ENCODE measurements at places on chromosomes 5 and 9.

GRCh38 chr9:105039175-105039799 is 111.3 kb upstream of the ABCA1 start:
- no peaks in the 10 kb centered on the region for H3K4me1 ChIP-seq
- no peaks in the 10 kb centered on the region for H3K36me3 ChIP-seq
- H3K27ac ChIP-seq: no peak overlapping the region
- H3K27me3 ChIP-seq: no peaks in the 10 kb centered on the region
- DNase-seq: no peak

DNA sequence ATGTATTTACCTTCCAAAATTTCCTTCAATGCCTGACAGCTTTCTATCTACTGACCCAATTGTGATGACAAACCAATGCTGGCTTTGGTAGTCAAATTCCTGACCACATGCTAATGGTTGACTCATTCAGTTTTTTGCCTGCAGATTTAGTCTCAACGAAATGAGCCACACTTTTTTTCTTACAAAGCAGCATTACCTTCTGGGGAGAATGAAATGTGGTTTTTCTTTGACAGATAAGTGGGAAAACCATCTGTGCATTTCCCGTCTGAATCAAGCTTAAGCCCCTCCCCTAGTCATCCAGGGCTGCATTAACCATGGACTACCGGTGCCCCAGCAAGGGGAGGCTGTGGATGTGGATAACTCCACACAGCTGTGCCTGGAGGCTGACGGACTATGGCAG is 99.6 kb upstream of the TAF11L2 start:
- no peak for DNase-seq
- H3K4me1 ChIP-seq: peaks cover 7% of the 10 kb centered on the region
- no peak overlapping the region for H3K4me3 ChIP-seq
- no peaks in the 10 kb centered on the region for H3K27me3 ChIP-seq
- no peaks in the 10 kb centered on the region for H3K36me3 ChIP-seq

GRCh38 chr5:34611464-34612415 is 44.4 kb upstream of the RAI14 start:
- H3K4me3 ChIP-seq: no peak overlapping the region
- H3K27me3 ChIP-seq: no peaks in the 10 kb centered on the region
- no peaks in the 10 kb centered on the region for H3K36me3 ChIP-seq
- no peaks in the 10 kb centered on the region for H3K4me1 ChIP-seq
- H3K27ac ChIP-seq: no peak overlapping the region

DNA sequence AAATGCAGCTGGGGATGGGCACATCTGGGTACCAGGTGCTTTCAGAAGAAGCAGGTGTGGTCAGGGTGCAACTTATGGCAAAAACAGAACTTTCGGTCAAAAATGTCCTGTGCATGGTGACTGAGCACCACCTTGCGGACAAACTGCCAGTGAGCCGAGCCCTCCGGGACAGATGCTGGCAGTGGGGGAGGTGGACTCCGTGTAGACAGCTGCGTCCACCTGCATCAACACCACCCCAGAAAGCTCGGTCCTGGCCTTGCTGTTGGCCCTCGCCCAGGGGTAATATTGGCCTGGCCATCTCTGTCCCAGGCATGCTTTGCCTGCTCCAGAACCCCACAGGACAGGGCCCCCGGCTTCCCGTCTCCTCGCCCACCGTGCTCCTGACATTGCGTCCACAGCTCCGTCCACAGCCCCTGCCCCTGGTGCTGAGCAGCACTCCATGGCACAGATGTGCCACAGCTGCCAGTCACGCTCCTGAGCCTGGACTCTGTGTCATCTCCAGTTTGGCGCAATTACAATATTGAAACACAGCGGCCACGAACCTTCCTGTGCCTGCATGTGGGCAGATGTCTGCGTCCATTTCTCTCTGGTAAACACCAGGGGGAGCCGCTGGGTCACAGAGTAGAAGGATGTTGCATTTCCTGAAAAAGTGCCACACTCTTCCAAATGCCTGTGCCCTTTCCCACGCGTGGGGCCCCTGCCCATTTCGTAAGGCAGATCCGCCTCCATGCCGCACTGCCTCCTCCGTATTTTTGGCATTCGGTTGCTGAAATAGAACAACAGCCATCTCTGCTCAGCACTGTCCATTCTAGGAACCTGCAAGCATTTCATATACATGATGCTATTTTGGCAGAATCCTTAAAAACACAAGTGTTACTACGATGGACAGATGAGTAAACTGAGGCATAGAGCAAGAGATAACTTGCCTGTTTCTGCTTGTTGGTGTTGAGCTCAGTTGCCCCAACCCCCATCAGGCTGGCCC is 33.4 kb upstream of the SLC6A19 start:
- DNase-seq: peak; percentile 35
- H3K4me1 ChIP-seq: 0 out of 2 replicates have a peak, but pooled peaks cover 1% of the 10 kb centered on the region
- no peaks in the 10 kb centered on the region for H3K36me3 ChIP-seq

- H3K4me3 ChIP-seq: no peak overlapping the region
- no peak overlapping the region for H3K27ac ChIP-seq
- peaks cover 5% of the 10 kb centered on the region for H3K4me1 ChIP-seq
- H3K36me3 ChIP-seq: no peaks in the 10 kb centered on the region
- H3K27me3 ChIP-seq: no peaks in the 10 kb centered on the region
These were observed 152.4 kb upstream of the PHYKPL start for GRCh38 chr5:178384816-178385495.

DNA sequence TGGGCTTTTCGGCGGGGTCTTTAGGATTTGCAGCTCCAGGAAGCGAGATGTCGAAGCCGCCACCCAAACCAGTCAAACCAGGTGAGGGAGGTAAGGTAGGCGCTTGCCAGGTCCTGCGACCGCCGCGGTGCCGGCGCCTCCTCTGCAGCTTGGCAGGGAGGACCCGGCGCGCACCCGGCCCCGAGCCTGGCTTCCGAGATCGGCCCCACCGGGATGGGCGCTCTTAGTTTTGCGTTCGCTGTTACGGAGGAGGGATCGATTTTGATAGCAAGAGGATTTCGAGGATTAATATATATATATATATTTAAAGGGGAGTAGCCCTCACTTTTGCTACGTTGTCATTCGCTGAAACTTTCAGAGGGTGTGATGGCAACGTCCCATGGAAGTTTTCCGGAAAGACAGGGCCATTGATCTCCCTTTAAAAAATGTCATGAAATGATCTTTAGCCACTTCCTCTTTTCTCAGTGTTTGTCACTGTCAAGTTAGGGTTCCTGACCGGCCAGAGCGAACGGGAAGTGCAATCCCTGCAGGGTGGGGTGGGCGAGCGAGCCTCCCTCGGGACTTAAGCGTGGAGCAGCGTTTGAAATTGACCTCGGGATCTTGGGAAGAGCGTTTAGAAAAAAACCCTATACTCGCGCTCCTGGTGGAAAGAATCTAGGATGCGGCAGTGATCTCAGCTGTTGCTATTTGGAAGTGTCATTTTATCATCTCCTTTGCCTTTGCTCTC is 495 bp downstream of the OSTF1 start:
- peak overlapping the region; percentile 71 for H3K4me3 ChIP-seq
- no peaks in the 10 kb centered on the region for H3K36me3 ChIP-seq
- DNase-seq: no peak
- H3K4me1 ChIP-seq: peaks cover 2% of the 10 kb centered on the region
- no peaks in the 10 kb centered on the region for H3K27me3 ChIP-seq

GRCh38 chr5:17412760-17413671 is 85.0 kb upstream of the TAF11L2 start:
- no peaks in the 10 kb centered on the region for H3K27me3 ChIP-seq
- no peaks in the 10 kb centered on the region for H3K36me3 ChIP-seq
- H3K27ac ChIP-seq: no peak overlapping the region

DNA sequence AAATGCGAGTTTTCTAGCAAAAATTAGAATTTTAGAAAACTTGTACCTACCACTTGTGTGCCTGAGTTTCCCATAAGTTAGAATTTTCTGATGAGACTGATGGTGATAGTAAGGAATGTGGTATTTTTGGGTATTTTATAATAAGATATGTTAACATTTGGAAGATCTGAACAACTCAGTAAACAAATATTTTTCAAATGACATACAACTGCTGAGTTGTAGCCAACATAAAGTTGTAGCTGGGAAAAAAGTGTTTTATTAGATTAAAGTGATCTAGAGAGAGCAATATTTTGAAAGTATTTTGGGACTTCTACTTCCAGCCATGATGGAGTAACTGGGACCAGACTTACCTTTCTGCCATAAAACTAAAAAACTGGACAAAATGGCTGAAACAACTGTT is 37.9 kb downstream of the GEMIN5 start:
- H3K4me3 ChIP-seq: no peak overlapping the region
- no peak overlapping the region for H3K27ac ChIP-seq
- DNase-seq: no peak
- no peaks in the 10 kb centered on the region for H3K4me1 ChIP-seq
- H3K27me3 ChIP-seq: no peaks in the 10 kb centered on the region
- peaks cover 26% of the 10 kb centered on the region for H3K36me3 ChIP-seq

- peak; percentile 25 for DNase-seq
- H3K4me3 ChIP-seq: no peak overlapping the region
- H3K27ac ChIP-seq: no peak overlapping the region
These were observed 628.0 kb upstream of the ADAMTS16 start for GRCh38 chr5:4511996-4512656.

GRCh38 chr5:32973646-32974045 is 262.5 kb downstream of the NPR3 start:
- H3K27ac ChIP-seq: no peak overlapping the region
- H3K4me3 ChIP-seq: no peak overlapping the region
- DNase-seq: no peak
- no peaks in the 10 kb centered on the region for H3K4me1 ChIP-seq
- H3K36me3 ChIP-seq: no peaks in the 10 kb centered on the region

DNA sequence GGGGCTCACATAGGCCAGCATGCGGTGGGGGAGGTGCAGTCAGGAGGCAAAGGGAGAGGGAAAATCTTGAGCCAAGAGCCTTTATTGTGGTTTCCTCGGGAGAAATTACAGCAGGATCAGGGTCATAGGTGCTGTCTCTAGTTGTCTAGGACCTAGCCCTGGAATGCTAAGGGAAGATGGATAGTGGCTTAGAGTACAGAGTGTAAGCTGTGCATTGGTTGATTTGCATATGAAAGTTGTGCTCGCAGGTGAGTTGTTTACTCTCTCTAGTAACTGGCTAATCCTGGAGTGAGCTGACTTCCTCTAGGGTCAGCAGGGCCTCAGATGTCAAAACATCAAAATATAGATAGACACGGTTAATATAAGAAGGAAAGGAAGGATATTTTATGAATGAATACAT is 877.7 kb downstream of the TLE4 start:
- H3K4me1 ChIP-seq: peaks cover 4% of the 10 kb centered on the region
- H3K4me3 ChIP-seq: no peak overlapping the region
- no peak for DNase-seq
- H3K27me3 ChIP-seq: no peaks in the 10 kb centered on the region
- H3K36me3 ChIP-seq: no peaks in the 10 kb centered on the region

DNA sequence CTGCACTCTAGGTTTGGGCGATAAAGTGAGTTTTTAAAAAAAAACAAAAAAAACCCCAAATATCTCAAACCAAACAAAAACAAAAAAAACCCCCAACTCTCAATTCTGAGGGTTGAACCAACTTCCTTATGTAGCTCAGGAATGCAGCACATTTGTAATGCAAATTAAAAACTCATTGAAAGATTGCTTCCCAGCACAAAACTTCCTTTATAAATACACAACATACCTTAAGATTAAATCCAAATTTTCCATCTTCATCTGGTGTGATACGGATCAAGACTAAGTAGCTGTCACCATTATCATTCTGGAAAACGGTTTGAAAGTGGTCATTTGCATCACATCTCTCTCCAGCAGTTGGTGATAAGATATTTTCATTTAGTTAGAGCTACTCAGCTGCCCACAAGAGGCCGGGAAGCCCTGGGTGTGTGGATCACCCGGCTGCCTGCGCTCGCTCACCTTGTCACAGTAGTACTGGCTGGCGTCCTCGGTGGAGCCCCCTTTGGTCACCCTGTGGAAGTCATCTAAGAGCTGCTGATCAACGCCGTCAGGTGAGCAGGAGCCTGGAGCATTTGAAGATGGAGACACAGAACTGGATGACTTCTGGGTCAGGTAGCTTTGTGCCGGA is 88.2 kb downstream of the PTPN3 start:
- peaks cover 4% of the 10 kb centered on the region for H3K4me1 ChIP-seq
- H3K27me3 ChIP-seq: no peaks in the 10 kb centered on the region
- no peak overlapping the region for H3K4me3 ChIP-seq
- H3K27ac ChIP-seq: no peak overlapping the region
- peak; percentile 58 for DNase-seq

DNA sequence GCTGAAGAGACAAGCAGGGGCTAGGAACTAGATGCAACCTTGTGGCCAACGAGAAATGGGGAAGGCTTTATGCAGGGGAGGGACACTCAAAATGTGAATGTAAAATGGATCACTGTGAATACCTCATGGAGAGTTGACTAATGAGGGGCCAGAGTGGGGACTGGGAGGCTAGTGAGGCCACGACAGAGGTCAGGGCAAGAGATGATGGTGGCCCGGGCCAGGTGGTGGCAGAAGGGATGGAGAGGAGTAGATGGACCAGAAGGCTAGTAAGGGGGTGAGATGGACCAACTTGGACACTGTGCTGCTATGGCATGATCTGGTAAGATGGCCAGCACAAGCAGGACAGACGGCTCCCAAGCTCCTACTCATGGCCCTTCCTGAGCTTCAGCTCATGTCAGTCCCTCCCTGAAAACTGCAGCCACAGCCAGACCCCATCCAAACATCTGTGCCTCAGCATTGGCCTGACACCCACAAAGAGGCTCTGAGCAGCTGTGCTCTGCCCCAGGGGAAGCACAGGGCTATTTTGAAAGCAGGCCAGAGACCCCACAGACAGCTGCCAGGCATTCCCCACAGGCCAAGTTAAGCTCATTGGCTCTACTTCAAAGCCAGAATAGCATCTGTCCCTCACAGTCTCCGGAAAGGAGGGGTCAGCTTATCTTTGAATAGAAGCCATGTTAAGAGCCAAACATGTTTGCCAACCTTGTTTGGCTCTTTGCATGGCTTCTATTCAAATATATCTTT is 22.1 kb downstream of the P4HA2 start:
- no peak for DNase-seq
- H3K36me3 ChIP-seq: no peaks in the 10 kb centered on the region
- peaks cover 5% of the 10 kb centered on the region for H3K4me1 ChIP-seq
- no peak overlapping the region for H3K27ac ChIP-seq
- no peaks in the 10 kb centered on the region for H3K27me3 ChIP-seq

DNA sequence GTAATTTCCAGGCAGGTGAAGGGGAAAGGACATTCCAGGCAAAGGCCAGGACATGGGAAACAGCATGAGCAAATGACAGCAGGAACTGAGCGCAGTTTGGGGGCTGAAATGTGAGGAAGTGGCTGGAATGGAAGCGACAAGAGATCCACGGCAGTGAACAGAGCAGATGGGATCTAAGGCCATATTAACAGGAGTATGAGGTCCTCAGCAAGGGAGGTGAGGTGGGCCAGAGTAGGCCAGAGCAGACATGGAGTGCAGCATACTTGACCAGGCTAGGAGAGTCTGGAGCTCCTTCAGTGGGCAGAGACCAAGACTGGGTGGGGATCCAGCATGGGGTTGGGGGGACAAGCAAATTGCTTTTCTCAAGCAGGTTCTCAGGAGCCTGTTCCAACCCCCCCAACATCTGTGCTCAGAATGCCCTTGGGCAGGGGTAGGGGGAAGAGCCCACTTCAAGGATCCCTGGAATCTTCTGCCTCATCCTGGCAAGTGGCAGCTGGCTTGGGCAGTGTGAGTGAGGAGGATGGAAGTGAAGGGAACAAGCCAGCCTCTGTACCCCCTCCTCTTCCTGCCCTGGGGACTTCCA is 34.5 kb downstream of the DAB2IP start:
- H3K4me3 ChIP-seq: no peak overlapping the region
- no peak overlapping the region for H3K27ac ChIP-seq
- no peaks in the 10 kb centered on the region for H3K27me3 ChIP-seq

All from iPS DF 6.9 (cell line).